Panc1 (cell line): ENCODE measurements at places on chromosomes 3 and 15. TPM values are rescaled to one million over a fixed set of nuclear protein-coding genes. Genes with fewer than 3 reads are reported as not detected.

GRCh38 chr15:33601461-33601860, 290.7 kb downstream of the RYR3 start:
- DNase-seq: no peak

- no peak for DNase-seq
Observed at GRCh38 chr3:166190360-166190759, 353.1 kb upstream of the BCHE start.

DNA sequence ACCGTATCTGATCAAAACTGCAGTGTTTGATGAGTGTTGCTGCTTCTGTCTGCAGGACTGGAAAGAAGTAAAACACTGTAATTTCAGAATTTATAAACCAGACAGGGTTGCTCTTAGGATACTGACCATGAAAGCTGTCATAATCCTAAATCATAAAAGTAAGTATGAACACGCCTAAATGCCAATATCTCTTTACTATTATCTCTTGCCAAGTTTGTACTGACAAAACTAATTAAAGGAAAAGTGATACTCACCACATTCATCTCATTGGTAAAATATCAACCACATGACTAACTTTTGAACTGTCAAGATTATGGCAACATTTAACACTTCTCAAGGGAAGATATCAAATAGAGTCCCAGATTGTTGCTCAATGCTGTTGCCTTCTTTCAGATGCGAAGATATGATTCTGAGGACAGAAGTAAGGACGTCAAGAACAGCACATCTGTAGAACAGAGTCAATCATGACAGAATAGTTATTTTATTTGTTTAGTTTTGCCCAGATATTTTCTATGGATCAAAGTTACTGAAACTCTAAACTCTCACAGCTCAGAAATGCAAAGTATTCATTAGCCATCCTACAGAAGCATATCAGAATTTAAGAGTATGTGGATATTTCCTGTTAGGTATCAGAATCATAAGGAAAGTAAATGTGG, 61.4 kb upstream of the COL8A1 start:
- DNase-seq: no peak

The HOMER2 gene
- 35.9 TPM for total RNA-seq

The PIK3R4 gene
- total RNA-seq: 26.1 TPM
